Upper lobe of right lung (tissue), 1 donor: ENCODE measurements at places on chromosomes 7 and 10. TPM values are rescaled to one million over a fixed set of nuclear protein-coding genes. Genes with fewer than 3 reads are reported as not detected.
A peak's percentile ranks its signal among the peaks of the same experiment; 100 is the strongest.

DNA sequence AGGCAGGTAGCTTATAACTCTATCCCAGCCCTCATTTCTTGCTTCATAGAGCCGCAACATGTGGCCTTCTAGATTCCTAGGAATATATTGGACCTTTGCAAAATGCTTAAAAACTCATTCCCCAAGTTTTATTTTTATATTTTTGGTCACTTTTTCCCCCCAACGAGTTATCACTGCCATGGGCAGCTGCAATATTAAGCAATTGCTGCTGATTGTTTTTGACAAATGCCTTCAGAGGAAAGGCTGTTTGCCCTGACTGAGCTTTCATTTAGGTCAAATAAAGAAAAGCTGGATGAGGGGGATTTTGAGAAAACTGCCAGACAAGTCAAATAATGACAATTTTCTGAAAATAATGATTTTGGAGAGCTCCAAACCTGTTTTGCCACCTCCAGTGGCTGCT is 976.9 kb upstream of the MBL2 start:
- no peak for DNase-seq

The PGAM2 gene
- total RNA-seq, result 1.1 TPM

- no peak for DNase-seq
Observed at GRCh38 chr10:69742356-69742695, 59.4 kb upstream of the COL13A1 start.

- no peak for DNase-seq
Observed at GRCh38 chr10:99834410-99834809, 52.0 kb downstream of the ABCC2 start.

- peak; percentile 87 for DNase-seq
Observed at GRCh38 chr10:97714401-97715258, 1.1 kb downstream of the MARVELD1 start.

DNA sequence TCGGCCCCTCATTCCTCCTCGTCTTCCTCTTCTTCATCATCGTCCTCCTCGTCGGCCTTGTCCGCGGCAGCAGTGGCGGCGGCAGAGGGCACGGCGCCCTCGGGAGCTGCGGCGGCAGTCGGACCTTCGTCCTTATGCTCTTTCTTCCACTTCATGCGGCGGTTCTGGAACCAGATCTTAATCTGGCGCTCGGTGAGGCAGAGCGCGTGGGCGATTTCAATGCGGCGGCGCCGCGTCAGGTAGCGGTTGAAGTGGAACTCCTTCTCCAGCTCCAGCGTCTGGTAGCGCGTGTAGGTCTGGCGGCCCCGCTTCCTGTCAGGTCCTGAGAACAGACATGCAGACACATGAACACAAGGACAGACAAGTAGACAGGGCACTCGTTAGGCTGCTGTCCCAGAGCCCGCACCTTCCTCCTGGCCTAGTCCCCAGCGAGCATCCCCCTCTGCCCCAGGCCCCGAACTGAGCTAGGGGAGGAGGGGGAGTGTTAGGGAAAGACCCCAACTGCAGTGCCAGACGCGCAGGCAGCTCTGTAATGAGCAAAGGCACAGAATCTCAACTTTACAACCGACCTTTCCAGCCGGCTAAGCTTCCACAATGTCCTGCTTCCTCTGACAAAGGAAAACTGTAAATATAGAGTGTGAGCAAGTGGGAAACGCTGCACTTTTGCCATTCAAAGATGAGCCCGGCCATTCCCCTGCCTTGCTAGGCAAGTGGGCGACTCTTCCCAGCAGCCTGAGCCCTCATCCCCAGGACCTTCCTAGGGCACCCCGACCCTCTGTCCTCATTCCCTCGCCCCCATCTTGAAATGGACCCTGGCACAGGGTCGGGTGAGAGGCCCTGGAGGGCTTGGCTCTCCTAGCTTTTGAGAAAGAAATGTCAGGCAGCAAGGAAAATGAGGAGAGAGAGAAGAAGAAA is 1.3 kb downstream of the HOXA7 start:
- DNase-seq, result peak; percentile 63

GRCh38 chr10:111968647-111969046 is 214.9 kb downstream of the GPAM start:
- no peak for DNase-seq

The PDK4 gene
- 156 TPM for total RNA-seq
